ENCODE measurements at places on chromosomes 5 and 9.

DNA sequence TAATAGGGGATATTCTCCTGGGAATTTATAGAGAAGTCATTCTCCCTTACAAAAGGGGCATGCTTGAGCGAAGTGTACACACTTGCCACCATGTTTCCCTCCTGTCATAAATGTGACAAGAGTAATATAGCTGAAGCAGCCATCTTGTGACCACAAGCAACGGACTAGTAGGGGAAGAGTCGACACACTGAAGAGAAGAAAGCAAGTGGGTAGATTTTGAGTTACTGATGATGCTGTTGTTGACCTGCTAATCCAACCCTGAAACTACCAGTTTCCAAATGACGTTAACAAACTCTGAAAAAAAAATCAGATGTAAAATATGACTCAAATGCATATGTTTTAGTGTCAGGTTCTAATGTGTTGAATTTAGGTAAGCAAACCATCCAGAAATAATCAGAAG lies 350.4 kb downstream of the CDH10 start:
- DNase-seq = no peak

DNA sequence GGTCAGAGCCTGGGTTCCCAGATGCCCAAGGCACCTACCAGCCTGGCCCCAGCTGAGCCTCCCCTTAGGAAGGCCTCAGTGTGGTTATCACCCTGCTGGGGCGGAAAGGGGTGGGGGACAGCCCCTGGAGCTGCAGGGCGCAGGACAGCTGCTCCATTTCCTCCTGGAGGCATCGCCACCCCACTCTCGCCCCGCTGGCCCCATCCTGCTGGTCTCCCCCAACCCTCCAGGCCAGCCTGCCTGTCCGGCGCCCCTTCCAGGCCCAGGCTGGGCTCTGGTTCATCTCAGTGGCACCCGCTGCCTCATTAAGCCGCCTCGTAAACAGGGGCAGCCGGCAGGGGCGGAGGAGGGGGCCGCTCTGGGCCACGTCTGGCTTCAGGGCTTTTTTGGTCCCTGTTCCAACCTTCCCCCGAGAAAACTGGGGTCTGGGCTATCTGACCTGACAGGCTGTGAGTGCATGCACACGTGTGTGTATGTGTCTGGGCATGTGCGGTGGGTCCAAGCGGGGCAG lies 30.8 kb upstream of the ENHO start:
- no peak for DNase-seq

DNA sequence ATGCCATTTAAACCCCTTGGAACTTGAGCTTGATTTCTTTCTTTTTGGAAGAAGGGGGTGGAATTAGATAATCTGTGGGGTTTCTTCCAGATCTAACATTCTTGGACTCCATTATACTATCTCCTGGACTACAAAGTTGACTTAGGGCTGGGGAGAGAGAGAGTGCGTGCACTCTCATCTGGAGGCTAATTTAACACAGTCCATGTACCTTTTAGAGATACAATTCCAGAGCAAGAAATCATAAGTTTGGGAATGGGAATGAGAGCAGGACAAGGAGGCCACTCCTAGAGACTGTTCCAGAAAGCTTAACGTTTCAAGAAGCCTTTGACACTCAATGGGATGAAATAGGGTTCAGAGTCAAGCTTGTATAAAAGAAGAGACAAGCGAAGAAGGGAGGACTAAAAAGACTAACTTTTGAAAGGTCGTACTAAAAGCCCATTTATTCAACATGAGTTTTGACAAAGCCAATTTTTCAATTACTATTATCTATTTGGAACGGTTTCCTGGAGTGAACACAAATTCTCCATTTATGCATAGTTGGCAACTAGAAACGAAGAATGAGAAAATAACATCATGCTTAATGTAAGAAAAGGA lies 83.4 kb downstream of the ACTL7B start:
- no peak for DNase-seq

DNA sequence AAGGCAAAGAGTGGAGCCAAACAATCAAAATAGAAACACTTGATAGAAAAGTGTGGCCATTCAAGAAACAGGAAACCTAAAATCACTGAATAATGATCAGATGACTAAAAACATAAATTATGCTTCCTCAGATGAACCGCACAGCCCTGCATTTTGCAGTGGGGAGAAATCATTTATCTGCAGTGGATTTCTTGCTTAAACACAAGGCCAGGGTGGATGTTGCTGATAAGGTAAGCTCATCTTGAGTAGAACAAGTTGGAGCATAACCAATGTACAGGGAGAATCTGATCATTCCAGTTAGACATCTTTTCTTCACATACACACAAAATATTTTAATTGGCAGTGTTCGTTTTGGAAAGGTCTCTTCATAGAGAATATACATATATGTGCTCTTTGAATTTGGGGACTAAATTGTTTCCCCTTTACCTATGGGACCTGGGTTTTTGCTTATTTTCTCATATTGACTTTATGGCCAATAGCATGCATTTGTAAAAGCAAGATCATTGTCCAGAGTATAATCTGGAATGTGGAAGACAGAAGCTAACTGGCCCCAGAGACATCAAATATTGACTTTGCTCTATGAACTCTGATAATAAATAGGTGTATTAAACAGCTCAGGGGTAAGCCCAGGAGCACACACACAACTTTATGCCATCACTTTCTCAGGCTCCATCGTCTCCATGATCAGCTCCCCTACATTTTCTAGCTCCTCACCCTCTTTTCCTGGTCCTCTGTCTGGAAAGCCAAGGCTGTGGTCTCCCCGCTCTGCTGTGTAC lies 9.1 kb downstream of the ANKDD1B start:
- no peak for DNase-seq

DNA sequence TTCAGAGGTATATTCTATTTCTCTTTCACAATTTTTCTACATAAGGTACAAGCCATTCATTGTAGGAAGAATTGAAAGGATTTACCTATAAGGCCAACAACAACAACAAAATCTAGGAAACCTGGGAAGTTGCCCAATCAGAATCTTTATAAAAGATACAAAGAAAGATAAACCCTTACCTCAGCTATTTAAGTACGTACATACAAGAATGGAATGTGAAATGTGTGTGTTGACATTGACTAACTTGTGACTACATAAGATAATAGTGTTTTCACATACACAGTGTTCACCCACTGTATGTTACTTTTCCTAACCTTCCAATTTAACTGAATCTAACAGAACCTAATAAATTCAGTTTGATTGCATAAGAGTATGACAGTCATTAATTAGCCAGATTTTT lies 154.1 kb downstream of the ADAMTS6 start:
- no peak for DNase-seq

Measured in stimulated activated CD8-positive, alpha-beta memory T cell treated with anti-CD3 and anti-CD28 coated beads, Interleukin-2, amount 100 ng/mL, for 1 hour (primary cell).